ENCODE measurements at places on chromosomes 7 and 10. TPM values are rescaled to one million over a fixed set of nuclear protein-coding genes. Genes with fewer than 3 reads are reported as not detected.

PDAP1 gene
- total RNA-seq = 102 TPM

FBXO24 gene
- 0.70 TPM for total RNA-seq

HABP2 gene
- total RNA-seq = not detected

RNF133 gene
- total RNA-seq = not detected

LMOD2 gene
- not detected for total RNA-seq

FGL2 gene
- total RNA-seq = 0.15 TPM

TMEM178B gene
- total RNA-seq = under 0.01 TPM

TFPI2 gene
- total RNA-seq = 227 TPM

SFRP4 gene
- total RNA-seq = not detected

ALOX5 gene
- total RNA-seq = 0.16 TPM

ANXA8 gene
- total RNA-seq = 275 TPM

PLXNA4 gene
- total RNA-seq = under 0.01 TPM

GPR15LG gene
- total RNA-seq = not detected

R3HCC1L gene
- total RNA-seq = 8.1 TPM

ZNF438 gene
- 1.6 TPM for total RNA-seq

GRID1 gene
- total RNA-seq = not detected

H2BK1 gene
- not detected for total RNA-seq

JCAD gene
- under 0.01 TPM for total RNA-seq

CARD11 gene
- total RNA-seq = 2.1 TPM

SLC26A5 gene
- not detected for total RNA-seq

GPR26 gene
- not detected for total RNA-seq
